ENCODE measurements at places on chromosomes 3 and 15.

DNA sequence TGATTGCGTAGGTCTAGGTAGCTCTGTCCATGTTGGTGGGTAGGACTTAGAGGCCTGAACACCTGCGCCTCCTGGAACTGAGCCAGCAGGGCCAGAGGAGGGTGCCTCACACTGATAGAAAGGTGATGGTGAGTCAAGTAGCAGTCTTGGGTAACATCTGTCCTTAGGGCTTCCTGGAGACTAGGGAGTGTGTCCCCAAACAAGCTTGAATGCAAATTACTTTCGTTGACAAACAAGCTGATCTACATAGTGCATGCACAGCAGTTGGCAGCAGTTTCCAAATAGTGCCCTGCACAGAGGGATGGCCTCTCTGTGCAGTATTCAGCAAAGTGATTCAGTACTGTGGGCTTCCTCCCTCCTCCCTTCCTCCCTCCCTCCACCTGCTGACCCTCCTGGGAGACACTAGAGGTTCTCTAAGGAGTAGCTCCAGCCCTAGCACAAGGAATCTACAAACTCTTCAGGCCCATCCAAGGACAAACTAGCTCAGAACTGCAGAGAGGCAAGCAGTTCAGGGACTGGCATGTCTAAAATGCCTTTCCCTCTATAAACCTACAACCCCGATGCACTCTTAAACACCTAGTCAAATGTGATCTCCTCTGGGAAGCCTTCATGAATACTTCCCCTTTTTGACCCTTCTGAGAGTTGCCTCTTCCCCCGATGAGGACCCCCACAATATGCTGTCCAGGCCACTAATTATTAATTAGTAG is 61.0 kb downstream of the TLE3 start:
- DNase-seq = peak; percentile 68

DNA sequence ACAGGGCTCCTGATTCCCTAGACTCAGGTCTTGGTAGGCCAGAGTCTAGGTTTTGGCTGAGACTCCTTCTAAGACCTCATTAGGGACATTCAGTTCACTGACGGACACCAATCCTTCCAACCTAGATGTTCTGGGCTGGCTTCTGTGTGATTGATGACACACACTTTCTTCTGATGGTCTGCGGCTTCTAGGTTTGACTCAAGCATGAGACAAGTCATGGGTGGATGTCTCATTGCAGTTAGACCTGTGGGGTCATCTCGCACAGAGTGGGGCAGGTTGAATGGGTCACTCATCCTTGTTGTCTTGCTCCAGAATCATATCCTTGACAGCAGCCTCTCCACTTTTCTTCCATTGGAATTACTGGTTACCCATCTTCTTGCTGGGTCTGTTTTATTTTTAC is 35.8 kb downstream of the ARNT2 start:
- DNase-seq = no peak

DNA sequence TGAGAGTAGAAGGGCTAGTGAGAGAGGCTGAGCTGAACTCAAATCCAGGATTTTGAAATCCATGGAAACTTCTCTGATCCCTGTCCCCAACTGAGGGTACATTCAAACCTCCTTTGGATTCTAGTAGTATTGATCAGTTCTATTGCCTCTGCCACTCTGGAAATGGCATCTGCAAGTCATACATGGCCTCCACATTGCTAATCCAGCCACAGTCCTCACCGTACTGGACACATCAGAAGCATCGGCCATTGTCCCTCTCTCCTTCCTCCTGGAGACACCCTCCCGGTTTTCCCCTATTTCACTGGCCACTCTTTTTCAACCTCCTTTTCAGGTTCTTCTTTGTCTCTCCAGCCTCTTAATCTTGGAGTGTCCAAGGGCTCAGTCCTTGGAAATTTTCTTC is 66.9 kb downstream of the ETV5 start:
- DNase-seq = no peak

- no peak for DNase-seq
Measured at GRCh38 chr3:195609229-195609628, 25.5 kb upstream of the APOD start.

- DNase-seq = no peak
Measured at GRCh38 chr3:134449277-134449676, 36.5 kb downstream of the ANAPC13 start.

GRCh38 chr3:67075295-67075694 is 77.2 kb downstream of the KBTBD8 start:
- no peak for DNase-seq

GRCh38 chr3:109018828-109019227 is 65.1 kb upstream of the GUCA1C start:
- DNase-seq = no peak

DNA sequence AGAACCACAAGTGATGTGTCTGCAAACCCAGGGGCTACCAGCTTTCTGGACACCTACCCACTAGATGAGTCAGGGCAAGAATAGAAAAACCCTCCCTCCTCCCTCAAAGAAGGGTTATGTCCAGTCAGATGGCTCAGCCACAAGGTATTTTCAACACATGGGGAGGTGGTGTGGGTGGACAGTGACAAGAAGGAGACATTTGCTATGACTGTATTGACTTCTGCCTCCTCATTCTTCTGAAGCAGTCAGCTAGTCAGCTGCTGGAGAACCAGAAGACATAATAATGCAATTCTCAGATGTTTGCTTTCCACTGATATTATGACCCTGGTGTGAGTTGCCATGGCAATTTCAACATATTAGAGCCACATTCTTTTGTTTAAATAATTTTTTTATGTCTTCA is 66.7 kb upstream of the GOLGA8B start:
- DNase-seq = no peak

DNA sequence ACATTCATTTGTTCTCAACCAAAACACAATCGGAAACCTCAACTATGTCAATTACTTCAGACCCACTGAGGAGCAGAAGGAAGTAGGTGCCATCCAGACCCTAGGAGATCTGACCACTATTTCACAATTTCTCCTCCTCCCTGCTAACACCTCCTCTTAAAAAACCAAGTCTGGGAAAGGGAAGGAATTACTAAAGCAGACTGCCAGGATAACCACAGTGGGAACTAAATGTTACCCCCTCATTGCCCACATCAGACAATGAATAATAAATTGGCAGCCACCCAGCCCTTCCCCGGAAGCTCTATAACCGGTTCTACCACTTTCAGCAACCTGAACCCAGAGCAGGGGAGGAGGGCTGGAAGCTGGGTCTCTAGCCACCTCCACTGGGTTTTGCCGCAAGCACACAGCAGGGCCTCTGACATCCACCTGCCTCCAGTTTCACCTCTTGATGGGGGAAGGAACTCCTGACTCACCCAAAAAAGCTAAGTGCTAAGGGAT is 17.6 kb downstream of the C15orf62 start:
- peak; percentile 67 for DNase-seq

- DNase-seq = peak; percentile 77
Measured at GRCh38 chr3:158781849-158782248, 20.0 kb upstream of the MFSD1 start.

DNA sequence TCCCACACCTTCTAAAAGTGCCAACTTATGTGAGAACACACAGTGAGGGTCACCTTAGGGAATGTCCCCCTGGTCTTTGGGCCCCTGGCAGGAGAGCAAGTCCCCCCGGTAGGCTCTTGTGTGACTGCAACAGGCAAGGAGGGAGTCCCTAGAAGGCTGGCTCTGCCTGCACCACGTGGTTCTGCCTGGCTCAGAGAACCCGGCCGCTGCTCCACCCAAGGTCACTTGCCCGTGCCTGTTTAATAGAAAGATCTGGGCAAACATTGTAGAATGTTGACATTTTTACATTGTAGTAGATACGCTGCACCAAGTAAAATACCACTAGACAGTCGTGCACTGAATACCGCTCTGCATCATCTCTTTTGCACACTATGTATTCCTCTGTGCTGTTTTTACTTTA is 21.9 kb downstream of the GABRA5 start:
- DNase-seq = no peak

- DNase-seq = peak; percentile 79
Measured at GRCh38 chr15:51303462-51303980, 34.9 kb downstream of the CYP19A1 start.

DNA sequence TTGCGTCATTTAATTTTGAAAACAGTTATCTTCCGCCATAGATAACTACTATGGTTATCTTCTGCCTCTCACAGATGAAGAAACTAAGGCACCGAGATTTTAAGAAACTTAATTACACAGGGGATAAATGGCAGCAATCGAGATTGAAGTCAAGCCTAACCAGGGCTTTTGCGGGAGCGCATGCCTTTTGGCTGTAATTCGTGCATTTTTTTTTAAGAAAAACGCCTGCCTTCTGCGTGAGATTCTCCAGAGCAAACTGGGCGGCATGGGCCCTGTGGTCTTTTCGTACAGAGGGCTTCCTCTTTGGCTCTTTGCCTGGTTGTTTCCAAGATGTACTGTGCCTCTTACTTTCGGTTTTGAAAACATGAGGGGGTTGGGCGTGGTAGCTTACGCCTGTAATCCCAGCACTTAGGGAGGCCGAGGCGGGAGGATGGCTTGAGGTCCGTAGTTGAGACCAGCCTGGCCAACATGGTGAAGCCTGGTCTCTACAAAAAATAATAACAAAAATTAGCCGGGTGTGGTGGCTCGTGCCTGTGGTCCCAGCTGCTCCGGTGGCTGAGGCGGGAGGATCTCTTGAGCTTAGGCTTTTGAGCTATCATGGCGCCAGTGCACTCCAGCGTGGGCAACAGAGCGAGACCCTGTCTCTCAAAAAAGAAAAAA is 1.2 kb downstream of the B2M start:
- DNase-seq = peak; percentile 82

DNA sequence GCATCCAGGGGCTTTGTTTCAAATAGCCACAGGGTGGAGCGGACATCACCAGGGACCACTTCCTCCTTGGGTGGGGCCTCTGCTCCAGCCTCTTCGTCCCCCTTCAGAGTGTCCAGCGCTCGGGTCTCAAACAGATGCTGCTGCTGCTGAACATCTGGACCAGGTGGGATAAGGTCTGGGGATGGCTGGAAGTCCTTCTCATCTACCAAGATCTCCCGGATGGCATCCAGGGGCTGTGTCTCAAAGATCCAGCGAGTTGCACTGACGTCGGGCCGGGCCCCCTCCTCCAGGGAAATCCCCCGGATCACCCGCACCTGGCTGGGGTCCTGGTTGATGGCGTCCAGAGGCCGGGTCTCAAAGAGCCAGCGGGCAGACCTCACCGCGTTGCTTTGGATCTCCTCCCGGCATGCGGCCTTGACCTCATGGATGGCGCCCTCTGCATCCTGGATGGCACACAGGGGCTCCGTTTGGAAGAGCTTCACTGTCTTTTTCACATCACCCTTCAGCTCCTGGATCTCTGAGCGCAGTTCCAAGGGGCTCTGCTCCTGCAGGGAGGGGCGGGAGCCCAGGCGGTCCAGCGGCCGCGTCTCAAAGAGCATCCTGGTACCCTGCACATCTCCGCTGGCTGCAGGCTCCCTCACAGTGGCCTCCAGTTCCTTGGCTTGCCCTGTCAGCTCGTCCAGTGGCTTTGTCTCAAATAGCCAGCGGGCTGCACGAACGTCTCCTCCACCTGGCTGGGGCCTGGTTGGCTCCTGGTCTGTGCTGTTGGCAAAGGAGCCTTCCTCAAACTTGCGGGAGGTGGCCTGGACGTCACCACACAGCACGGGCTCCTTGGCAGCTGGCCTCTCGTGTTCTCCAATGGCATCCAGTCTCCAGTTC is 3.9 kb downstream of the XIRP1 start:
- DNase-seq = no peak

- no peak for DNase-seq
Measured at GRCh38 chr3:99903869-99904268, 86.2 kb downstream of the CMSS1 start.

GRCh38 chr15:68085052-68085451 is 30.9 kb downstream of the PIAS1 start:
- DNase-seq = no peak

DNA sequence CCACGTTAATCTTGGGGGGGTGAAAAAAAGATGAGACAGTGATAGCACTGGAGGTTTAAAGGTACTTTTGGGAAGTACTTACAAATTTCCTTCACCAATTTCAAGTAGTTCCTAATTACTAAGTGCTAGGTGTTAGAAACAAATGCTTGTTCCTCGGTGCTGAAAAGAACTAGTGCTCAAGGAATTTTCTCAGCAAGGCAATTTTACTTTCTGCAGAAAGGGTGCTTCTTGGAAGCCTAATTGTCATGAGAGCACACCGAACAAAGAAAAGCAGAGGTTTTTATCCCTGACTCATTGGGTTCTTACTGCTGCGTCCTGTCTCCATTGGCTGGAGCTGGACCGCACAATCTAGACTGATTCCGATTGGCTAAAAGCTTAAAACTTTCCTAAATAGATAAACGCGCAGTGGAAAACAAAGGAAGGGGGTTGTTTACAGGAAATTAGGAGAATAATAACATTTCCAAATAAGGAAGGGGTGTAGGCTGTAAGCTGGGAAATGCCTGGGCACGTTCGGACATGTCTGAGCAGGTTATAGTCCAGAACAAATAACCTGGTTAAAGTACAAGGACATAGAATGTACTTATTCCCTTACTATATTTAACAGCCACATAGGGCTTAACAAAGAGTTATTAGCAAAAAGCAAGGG is 49.6 kb downstream of the CHD2 start:
- no peak for DNase-seq

GRCh38 chr3:58386626-58387365 is 46.8 kb downstream of the PDHB start:
- no peak for DNase-seq

- DNase-seq = no peak
Measured at GRCh38 chr3:195209083-195209846, 61.7 kb downstream of the XXYLT1 start.

- peak; percentile 36 for DNase-seq
Measured at GRCh38 chr3:18295171-18295920, 129.8 kb downstream of the SATB1 start.

- peak; percentile 72 for DNase-seq
Measured at GRCh38 chr15:55588070-55588814, at the start of gene PYGO1. TSS of gene PYGO1 (minus strand) at chr15:55588345. CDS start at chr15:55587883, 462 bp downstream.

GRCh38 chr3:118990823-118991560 is 43.7 kb downstream of the IGSF11 start:
- DNase-seq = no peak

DNA sequence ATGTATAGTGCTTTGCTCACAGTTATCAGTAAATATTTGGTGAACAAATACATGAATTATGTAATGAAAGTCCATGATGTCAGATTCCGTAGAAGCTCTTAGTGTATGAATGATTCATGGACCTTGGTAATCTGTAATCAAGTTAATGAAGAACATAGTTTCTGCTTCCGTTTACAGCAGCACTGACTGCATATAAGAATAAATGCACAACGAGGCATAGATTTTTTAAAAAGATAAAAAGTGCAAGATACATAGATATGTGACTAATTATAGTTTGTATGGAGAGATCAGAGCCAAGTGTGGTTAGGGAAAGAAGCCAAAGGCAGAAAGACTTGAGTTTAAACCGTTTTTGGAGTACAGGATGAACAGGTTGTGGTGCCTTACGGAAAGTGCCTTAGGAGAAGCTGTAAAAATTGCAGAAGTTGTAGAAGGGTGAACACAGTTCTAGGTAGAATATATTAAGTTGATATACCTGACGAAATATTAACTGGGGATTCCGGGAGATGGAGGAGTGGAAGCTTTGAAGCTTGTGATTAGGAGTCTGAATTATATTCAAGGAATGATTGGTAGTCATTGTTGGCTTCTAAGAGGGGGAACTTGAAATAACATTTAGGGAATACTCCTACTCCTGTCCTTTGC is 293.1 kb downstream of the NLGN1 start:
- DNase-seq = no peak
